ENCODE measurements at places on chromosomes 12 and 14.

- no peak for DNase-seq
Observed at GRCh38 chr12:112945515-112945914, 7.2 kb downstream of the OAS3 start.

GRCh38 chr12:132489078-132489601, 811 bp upstream of the FBRSL1 start:
- DNase-seq: peak; percentile 14

DNA sequence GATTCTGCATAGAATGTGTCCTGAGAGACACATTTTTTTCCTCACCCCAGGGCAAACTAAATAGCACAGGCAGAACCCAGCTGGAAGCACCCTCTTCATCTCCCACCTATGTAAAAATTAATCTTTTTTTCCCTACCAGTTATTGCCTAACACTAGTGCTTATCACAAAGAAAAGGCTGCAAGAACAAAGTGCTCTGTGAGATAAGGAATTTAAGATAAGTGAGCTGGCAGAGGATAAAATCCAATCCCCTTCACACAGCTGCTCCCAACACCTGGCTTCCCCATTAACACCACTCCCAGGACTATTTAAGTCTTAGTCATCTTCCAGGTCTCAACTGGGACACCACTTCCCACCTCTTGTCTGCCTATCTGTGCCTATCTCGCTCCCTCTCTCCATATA, 75.2 kb downstream of the TTC9 start:
- no peak for DNase-seq

- DNase-seq: no peak
Observed at GRCh38 chr14:34863844-34864243, 11.3 kb downstream of the BAZ1A start.

DNA sequence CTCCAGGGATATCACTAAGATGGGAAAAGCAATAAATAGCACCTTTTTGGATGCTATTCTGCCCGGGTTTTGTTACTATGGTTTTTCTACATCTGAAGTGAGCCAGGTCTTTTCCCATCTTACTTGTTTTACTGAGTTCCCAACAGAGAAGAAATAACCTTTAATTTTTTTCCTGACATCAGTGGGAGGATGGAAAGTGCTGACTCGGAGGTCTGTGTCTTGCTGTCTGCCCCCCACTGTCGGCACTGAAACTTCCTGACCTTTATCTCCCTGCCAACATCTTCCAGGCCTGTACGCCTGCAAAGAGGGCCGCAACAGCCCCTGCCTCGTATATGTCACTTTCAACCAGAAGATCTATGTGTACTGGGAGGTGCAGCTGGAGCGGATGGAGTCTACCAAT, 11.0 kb downstream of the ITFG2 start:
- no peak for DNase-seq

DNA sequence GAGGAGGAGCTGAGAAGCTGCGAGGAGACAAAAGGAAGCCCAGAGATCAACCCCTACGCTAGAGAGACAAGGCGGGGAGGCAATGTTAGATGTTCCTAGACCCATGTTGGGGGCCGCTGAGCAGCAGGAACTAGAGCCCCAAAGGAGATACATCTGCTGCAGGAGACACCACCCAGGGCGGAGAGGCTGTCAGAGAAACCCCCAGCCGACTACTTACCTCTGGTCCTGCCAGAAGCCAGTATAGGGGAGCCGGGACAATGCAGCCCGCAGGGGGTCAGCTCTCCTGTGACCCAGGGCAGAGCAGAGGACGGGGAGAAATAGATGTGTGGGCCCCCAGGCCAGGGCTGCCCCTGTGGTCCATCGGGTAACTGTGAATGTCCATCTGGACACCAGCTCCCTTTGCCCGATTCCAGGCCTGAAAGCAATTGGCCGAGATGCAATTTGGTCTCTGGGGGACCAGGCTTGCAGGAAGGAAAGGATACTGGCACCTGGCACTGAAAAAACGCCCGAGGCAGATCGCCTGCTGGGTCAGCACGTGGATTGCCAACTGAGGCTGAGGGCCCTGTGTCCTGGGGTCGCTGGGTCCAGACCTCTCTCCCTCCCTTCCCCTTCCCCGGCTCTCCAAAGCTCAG, 34.9 kb downstream of the SYNE3 start:
- DNase-seq: no peak

DNA sequence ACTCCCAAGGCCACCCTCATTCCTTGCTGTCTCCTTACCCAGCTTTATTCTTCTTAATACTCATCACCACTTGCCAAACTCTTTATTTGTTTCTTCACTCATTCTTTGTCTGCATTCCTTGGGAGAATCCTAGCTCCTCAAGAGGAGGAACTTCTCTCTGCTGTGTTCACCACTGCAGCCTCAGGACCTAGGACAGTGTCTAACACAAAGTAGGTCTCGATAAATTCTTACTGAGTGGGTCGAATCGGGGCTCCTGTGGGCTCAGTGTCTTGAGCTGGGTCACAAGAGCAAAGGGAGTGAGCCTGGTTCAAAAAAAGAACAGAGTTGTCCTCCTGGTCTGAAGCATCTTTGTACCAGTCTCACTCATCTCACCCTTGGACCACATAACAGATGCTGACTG, 224.1 kb upstream of the TMEM132C start:
- no peak for DNase-seq

- no peak for DNase-seq
Observed at GRCh38 chr12:31476437-31476836, 114.5 kb downstream of the DENND5B start.

Measured in choroid plexus epithelial cell (primary cell).